ENCODE measurements at places on chromosomes 12 and 14.

GRCh38 chr14:71444030-71444822 is 488.0 kb upstream of the RGS6 start:
- DNase-seq, result no peak

- DNase-seq, result no peak
These were observed 230.0 kb downstream of the GLT1D1 start for GRCh38 chr12:129083121-129083840.

- no peak for DNase-seq
These were observed 58.0 kb upstream of the PARP11 start for GRCh38 chr12:3931206-3931605.

GRCh38 chr12:82688596-82688995 is 1.9 kb downstream of the TMTC2 start:
- DNase-seq, result no peak

- DNase-seq, result no peak
These were observed 22.4 kb downstream of the EIF2B2 start for GRCh38 chr14:75025082-75025481.

- no peak for DNase-seq
These were observed 13.9 kb downstream of the ERG28 start for GRCh38 chr14:75646762-75647161.

DNA sequence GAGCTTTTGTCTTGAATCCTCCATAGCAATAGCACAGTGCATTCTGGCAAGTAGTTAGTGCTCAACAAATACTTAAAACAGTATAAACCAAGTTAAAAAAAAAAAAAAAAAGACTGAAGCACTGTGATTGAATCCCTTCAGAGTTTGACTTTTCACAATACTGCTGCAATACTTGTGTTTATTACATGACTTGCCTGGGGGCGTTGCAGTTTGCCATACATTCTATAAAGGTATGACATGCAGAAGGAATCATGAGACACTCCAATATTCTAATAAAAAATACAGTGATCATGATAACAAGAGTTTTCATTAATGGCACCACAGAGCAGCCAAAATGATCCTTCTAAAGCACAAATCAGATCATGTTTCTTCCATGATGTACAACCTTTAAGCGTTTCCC is 205.0 kb upstream of the CDKN3 start:
- DNase-seq, result no peak

GRCh38 chr12:66746489-66747201 is 67.8 kb upstream of the GRIP1 start:
- DNase-seq, result no peak

DNA sequence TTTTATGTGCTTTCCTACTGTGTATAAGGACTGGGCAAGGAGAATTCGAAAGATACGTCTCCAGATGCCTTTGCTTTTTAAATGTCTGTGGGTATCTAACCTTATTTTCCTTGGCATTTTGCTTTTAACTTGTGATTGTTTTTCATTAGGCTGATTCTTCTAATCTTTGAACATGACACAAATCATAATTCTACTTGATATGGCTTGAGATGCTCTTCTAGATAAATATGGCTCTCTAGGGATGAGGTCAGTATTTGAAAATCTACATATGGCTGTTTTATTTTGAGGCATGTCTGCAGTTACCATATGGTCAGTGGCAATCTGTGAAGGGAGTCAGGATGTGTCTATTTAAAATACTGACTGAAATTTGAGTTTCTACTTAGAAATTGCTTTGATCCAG is 139.2 kb downstream of the SLC2A13 start:
- no peak for DNase-seq

- no peak for DNase-seq
These were observed 235.2 kb downstream of the ZFP36L1 start for GRCh38 chr14:68557648-68558047.

- DNase-seq, result no peak
These were observed 8.9 kb upstream of the IRF2BPL start for GRCh38 chr14:77037215-77037937.

DNA sequence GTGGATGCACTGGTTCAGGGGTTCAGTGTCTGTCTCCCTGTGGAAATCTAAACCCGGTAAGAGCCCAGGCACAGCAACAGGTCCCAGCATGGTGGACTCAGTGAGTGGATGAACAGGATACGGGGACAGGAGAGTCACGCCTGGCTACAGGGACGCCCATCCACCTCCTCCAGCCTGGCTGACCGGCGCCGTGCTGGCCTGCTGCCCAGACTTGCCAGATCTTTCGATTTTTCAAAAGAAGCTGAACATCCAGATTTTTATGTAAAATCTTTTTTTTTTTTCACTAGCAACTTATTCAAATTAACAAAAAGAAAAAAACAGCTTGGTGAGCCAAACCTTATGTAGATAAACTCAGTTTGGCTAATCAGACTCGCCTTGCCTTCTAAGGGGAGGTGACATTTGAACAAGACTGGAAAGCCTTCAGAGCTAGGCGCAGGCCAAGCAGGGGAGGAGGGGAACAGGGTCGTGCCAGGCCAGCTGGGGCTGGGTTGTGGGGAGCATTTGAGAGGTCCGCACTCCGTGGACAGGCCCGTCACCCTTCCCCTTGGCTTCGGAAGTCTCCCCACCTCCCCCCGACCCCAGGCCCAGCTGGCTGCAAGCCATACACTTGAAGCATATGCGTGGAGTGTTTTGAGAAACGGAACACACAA is 87.8 kb upstream of the NCOR2 start:
- DNase-seq, result no peak

- DNase-seq, result no peak
These were observed 93.9 kb upstream of the NCOR2 start for GRCh38 chr12:124661341-124661740.

DNA sequence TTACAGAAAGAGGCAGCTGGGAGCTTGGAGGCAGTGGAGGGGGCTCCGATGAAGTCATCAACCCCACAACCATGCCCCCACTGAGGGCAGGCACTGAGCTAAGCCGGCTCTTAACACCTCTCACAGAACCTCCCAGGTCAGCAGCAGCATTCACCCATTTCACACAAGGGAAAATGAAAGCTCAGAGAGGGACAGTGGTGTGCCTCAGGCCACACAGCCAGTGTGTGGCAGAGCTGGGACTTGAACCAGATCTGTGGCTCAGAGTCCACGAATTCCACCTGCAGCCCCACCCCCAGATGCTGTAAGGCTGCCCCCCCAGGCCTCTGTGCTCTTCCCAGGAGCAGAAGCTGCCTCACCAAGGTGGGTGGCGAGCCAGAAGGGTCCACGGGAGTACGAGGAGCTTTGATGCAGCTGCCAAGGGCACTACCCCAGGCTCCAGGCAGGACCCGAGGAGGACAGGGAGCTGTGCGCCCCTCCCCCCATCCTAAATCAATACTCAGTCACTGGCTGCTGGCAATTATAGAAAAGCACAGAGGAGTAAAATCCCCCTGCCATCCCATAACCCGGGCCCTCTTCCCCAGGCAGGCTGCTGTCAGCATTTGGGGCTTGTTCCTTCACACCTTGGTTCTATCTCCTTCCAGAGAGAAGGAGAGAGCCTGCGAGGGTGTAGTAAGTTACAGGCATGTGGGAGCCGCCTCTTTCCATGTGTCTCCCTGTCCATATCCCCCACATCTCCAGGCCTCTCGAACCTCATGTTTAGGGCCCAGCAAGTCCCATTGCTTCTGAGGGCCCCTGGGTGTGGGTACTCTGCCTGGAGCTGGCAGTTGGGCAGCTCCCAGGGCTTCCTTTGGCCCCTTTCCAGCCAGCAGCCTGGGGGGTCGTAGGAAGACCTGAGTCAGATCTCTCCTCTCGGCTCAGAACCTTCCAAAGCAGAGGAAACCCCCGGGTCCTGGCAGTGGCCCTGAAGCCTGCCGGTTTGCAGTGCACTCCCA is 47.6 kb downstream of the FAM222A start:
- no peak for DNase-seq

DNA sequence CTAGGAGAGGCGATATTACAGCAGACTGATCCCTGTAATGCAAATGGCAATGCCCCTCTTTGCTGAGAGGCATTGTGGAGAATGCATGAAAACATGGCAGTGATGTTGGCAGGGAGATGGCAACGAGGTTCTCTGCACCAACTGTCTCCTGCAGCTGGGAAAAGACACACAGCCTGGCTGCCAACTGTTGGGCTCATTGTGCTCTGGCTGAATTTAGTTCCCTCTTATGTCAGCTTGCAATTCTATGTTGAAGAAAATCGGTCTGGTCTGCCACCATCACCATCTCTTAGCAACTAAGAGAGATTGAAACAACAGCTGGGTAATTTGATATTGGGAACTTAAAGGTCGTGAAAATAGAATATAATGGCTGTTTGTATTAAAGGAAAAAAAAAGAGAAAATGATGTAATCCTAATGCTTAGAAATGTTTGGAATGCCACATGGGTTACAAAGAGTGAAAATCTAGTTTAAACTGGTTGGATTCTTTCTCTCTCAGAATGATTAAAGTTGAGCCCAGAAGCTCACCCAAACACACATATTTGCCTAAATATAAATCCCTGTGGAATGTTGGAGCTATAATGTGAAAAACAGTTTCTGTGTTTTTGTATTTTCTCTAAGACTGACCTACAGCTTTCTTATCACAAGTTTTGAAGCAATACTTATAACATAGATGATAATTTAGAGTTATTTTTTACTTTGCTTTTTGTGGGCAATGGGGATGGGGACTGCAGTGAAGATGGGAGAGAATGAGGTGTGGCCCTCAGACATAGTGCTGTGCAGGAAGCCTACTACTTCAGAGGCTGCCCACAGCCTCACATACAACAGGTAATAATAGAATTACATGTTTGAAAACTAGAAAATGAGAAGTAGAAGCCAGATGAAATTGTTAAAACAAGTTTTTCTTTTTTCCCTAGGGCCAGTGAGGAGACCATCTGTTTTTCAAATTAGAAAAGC is 143.7 kb downstream of the AKAP6 start:
- DNase-seq, result peak; percentile 51

GRCh38 chr12:53184828-53185227 is 4.1 kb upstream of the CSAD start:
- no peak for DNase-seq

DNA sequence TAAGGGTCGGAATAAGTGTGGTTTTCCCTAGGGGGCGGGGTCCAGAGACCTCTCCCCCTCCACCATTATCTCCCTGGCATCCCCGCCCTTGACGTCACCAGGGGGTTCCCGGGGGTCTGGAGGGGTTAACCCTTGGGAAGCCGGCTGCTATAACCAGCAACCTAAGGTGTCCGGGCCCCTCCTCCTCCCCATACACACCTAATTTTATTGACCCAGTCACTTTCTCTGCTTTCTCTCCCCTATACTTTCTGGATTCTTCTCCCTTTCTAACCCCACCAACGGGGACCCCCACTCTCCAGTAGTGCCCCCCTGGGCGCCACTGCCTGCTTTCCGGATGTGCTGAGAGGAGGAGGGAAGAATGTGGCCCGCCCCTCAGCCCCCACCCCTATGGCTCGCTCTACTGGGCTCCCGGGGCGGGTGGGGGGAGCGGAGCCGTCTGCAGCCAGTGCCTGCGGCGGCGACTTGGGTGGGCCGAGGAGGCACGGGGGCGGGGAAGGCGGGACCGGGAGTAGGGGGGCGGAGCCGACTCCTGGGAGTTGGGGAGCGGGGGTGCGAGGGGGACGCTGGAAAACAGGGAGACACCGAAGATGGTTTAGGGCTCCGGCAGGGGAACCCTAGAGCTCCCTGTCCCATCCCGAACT is 1.8 kb downstream of the GLI1 start:
- no peak for DNase-seq

GRCh38 chr12:124550123-124551089 is 17.0 kb downstream of the NCOR2 start:
- no peak for DNase-seq

GRCh38 chr14:65991104-65991503 is 495.1 kb upstream of the CCDC196 start:
- DNase-seq, result no peak

- DNase-seq, result no peak
These were observed 264.7 kb downstream of the RAD51B start for GRCh38 chr14:68084256-68084655.

DNA sequence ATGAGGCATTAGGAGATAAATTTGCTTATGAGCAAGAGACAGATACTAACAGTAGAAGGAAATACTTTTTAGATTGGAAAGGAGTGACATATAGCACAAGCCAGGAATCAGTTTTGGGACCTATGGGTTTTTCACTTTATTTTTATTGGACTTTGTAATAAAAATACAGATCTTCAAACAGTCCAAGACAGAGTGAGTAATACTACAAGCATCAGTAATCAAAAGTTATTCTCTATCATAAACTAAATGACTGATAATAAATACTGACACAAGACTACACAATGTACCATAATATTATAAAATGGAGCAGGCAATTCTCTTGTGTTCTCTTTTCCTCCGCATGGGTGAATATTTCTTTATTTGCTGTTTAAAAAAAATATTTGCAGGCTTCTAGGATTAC is 85.8 kb downstream of the DERA start:
- no peak for DNase-seq

DNA sequence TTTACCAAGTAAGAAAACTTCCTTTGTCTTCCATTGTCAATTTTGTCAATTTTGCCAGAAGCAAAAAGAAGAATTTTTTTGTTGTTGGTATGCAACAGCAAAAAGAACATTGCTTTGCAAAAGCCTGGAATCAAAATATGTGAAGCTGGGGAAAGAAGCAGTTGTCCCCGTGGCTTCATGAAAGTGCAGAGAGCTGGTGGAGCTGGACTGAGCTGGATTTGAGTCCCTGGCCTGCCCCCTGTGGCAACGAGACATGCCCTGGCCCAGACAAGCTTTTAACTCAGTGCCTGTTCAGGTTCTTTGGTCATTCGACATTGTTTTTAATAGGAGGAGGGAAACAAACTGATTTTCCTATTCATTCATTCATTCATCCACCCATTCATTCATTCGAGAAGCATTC is 70.3 kb downstream of the SLC15A4 start:
- no peak for DNase-seq

DNA sequence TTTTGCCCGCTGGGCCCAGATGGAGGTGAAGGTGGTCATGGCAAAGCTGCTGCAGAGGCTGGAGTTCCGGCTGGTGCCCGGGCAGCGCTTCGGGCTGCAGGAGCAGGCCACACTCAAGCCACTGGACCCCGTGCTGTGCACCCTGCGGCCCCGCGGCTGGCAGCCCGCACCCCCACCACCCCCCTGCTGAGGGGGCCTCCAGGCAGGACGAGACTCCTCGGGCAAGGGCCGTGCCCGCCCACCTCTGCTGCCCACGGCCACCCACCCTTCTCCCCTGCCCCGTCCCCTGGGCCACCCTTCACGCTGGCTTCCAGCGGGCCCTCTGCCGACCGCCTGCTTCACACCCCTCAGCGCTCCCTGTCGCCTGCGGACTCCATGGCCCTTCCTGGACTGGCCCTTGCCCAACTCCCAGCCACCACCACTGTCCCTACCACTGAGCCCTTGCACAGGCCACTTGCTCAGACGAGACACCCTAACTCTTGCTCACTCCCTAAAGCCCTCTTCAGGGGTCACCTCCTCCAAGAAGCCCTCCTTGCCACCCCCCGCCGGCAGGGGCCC is 42.5 kb downstream of the CYP46A1 start:
- DNase-seq, result no peak

DNA sequence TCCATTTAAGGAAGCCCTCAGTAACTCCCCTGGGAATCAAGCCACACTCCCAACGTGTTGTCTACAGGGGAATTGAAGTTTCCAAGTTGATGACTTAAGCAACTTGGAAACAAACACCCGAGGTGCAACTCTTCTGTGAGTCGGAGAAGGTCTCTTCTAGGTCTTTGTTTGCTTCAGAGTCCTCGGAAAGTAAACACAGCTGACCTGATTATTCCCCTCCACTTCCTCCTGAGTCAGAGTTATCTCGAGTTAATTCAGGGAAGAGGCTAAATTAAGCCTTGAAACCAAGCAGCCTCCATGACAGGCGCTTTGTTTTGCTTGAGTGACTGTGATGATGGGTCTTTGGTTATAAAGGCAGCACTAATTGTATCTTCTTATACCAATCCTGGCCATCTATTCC is 41.8 kb downstream of the TUNAR start:
- DNase-seq, result no peak

Data from amniotic stem cell (primary cell).